ENCODE measurements at places on chromosomes 3 and 15. TPM values are rescaled to one million over a fixed set of nuclear protein-coding genes. Genes with fewer than 3 reads are reported as not detected.

DNA sequence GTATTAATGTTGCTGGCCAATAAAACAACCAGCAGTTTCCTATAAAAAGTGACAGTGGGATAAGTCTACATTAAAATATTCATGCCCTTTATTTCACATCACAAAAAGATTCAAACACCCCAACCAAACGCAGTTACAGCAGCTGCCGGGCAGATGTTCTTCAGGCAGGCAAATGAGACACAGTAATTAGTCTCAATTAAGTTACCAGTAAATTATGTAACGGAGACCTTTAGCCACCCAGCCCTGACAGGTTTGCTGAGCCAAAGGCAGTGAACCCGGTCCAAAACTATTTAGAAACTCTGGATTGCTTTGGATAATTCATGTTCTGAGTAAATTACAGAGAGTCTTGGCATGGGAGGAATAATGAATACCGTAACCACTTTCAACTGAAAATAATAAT is 289.2 kb upstream of the LYSMD4 start:
- DNase-seq = no peak

Gene KIAA1143
- 43.6 TPM for total RNA-seq

GRCh38 chr3:65793495-65794200 is 245.1 kb downstream of the MAGI1 start:
- DNase-seq = no peak

Gene LOXL1
- 0.61 TPM for total RNA-seq

Gene SEMA6D
- total RNA-seq = not detected

DNA sequence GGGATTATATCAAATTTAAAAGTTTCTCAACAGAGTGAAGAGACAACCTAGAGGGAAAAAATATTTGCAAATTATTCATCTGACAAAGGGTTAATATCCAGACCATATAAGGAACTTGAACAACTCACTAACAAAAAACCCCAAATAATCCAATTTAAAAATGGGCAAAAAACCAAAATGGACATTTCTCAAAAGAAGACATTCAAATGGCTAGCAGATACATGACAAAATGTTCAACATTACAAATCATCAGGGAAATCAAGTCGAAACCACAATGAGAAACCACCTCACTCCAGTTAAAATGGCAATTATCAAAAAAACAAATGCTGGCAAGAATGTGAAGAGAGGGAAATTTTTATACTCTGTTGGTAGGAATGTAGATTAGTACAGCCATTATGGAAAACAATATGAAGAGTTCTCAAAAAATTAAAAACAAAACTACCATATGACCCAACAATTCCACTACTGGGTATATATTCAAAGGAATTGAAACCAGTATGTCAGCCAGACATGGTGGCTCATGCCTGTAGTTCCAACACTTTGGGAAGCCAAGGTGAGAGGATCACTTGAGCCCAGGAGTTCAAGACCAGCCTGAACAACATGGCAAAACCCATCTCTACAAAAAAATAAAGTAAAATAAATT is 88.5 kb downstream of the CSNK1G1 start:
- DNase-seq = no peak
